Right cardiac atrium (tissue), 5 donors: ENCODE measurements at places on chromosomes 1 and 21. TPM values are rescaled to one million over a fixed set of nuclear protein-coding genes. Genes with fewer than 3 reads are reported as not detected.
A peak's percentile ranks its signal among the peaks of the same experiment; 100 is the strongest.

DNA sequence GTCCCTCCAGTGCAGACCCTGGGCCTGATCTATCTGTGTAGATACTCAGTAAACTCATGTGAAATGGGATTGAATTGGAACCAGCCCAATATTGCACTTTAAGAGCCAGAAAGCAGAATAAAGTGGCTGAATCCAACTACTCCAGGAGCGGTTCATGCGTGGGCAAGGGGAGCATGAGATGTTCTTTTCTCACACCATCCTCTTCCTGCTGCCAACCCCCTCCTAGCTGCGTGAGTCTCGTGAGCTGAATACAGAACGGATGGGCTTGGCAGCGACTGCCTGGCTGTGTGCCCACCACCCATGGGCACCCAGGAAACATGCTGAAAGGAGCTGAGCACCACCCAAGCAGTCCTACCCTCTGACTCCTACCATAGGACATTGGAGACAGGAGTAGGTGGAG is 128.3 kb downstream of the ELAVL4 start:
- DNase-seq = no peak

GRCh38 chr1:23594927-23595353 is 35.6 kb upstream of the ID3 start:
- DNase-seq = peak; percentile 23

DNA sequence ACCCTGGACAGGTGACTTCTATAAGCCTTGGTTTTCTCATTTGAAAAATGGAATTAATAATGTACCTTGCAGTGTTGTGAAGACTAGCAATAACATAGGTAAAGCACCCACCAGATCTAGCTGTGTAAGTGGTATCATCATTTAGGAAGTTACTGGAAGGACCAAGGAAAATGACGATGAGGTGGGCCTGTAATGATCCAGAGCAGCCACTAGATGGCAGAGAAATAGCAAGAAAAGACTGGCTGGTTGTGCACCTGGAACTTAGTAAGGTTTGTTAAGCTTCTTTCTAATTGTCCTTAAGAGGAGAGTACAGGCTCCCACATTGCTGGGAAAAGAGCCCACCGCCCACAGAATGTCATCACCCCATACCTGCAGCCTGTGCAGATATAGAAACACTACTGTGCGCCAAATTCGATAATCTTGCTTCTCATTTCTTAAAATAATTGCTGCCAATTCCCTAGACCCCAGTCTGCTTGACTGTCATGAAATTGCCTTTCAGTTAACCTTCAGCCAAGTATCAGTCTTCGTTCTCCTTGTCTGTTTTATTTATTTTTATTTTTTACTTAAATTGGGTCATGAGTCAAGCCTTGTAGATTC is 37.2 kb downstream of the WNT4 start:
- no peak for DNase-seq

DNA sequence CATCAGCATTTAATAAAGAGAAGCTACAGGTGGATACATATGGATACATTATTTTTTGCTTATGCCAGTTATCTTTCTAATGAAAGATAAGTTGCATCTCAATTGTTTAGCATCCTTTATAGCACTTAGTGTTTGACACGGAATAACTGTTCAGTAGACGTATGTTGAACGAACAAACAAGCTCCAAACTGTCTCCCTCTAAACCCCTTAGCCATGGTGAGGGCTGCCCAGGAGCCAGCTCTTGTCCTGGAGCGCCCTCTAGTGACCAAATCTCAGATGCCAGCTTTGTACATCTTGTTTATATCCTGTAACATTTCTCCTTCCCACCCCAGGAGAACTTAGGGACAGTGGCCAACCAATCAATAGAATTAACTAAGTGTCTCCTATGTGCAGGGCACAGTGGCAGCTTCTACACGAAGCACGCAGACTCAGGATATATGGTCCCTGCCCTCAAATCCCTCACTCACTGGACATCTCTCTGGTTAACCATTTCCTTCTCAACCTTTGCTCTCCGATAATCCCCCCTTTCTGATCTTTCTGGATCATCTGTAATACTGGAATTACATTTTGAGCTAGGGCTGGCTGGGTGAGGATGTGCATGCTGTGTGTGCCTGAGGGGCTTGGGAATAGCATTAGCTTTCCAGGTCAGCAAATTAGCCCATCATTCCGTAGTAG is 22.9 kb downstream of the KCNA10 start:
- peak; percentile 89 for DNase-seq

GRCh38 chr1:18955441-18956192 is 859 bp downstream of the IFFO2 start:
- DNase-seq = peak; percentile 78

DNA sequence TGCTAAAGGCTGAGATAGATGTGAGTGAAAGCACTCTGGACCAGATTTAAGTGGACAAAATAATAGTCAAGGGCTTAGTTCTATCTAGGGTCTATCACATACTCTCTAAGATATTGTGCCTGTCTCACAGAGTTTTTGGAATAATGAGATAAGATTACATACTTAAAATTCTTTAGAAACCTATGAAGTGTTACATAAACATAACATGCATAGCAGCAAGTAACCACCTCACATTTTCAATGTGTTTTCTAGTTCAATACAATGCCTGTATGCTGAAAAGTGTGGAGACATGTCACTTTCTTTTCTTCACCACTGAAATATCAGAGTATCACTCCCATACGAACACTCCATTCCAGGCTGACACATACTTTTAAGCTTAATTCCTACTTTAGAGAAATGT is 16.2 kb downstream of the SDCCAG8 start:
- no peak for DNase-seq

GRCh38 chr1:26410706-26411623 is at the start of gene LIN28A:
Gene LIN28A, plus strand, starts transcription at chr1:26410817. Its CDS starts 75 bp downstream, at chr1:26410892.
- no peak for DNase-seq

MROH9 gene
- not detected for total RNA-seq

TMEM269 gene
- not detected for total RNA-seq

PLPPR4 gene
- total RNA-seq = 0.28 TPM

HMCN1 gene
- 16.2 TPM for total RNA-seq

CA6 gene
- total RNA-seq = not detected
